ENCODE measurements at places on chromosomes 13 and 19. TPM values are rescaled to one million over a fixed set of nuclear protein-coding genes. Genes with fewer than 3 reads are reported as not detected.

ZNF442 gene
- polyA plus RNA-seq, result 0.58 TPM

CGB2 gene
- not detected for polyA plus RNA-seq

ADM5 gene
- polyA plus RNA-seq, result 15.3 TPM

WDR62 gene
- 1.8 TPM for polyA plus RNA-seq

ZNF773 gene
- polyA plus RNA-seq, result 12.6 TPM
